Natural killer cell treated with Interleukin-12 subunit alpha and Interleukin-12 subunit beta and Interleukin-15 and Interleukin-18, amount 100 ng/mL, for 72 hours (primary cell): ENCODE measurements at places on chromosomes 3 and 15. TPM values are rescaled to one million over a fixed set of nuclear protein-coding genes. Genes with fewer than 3 reads are reported as not detected.

Gene P2RY12
- total RNA-seq: not detected

Gene NR2E3
- not detected for total RNA-seq

Gene LIPH
- total RNA-seq: not detected

Gene PCBP4
- 7.9 TPM for total RNA-seq

Gene SEMA3F
- 0.81 TPM for total RNA-seq

- DNase-seq: no peak
- H3K27me3 ChIP-seq: peaks cover 10% of the 10 kb centered on the region
- no peak overlapping the region for H3K4me3 ChIP-seq
Observed at GRCh38 chr3:156772588-156773206, 53.5 kb upstream of the LEKR1 start.

DNA sequence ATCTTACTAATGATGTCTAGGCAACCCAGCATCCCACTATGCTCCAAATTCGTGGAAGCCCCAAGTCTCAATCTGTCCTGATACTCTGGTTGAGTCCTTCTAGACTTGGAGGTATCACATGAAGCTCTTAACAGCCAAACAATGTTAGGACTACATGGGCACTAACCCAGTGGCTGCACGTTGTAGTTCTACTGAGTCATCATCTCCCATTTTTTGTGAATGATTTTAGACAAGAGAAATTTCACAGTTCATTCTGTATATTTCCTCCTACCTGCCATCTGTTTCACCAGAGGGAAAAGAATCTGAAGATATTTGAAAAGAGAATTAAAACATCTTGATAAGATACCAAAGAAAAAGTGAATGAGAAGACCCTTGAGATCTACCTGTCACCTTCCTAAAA lies 9.8 kb upstream of the WWTR1 start:
- DNase-seq: no peak
- no peak overlapping the region for H3K27ac ChIP-seq
- H3K27me3 ChIP-seq: peaks cover 13% of the 10 kb centered on the region
- H3K4me3 ChIP-seq: no peak overlapping the region
- H3K36me3 ChIP-seq: no peaks in the 10 kb centered on the region
